OCI-LY7 (cell line): ENCODE measurements at places on chromosomes 4 and X.

GRCh38 chrX:51406688-51407519 lies 74.3 kb downstream of the NUDT10 start:
- DNase-seq = no peak

DNA sequence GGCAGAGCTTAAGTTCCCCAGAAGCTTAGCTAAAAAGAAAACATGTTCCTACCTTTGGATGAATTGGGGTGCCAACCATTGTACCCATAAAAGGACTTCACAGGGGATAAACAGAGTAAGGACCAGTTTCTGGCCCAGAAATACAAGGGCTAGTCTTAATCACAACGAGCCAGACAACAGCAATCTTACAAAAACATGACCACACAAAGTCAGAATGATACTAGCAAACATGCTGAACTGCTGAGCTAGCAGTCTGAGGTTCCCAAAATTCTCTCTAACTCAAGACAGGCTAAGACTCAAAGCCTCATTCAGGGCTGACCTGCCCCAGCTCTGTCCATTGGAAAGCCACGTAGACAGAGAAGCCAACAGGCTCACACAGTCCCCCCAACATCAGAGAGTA lies 40.3 kb downstream of the ATP11C start:
- no peak for DNase-seq

DNA sequence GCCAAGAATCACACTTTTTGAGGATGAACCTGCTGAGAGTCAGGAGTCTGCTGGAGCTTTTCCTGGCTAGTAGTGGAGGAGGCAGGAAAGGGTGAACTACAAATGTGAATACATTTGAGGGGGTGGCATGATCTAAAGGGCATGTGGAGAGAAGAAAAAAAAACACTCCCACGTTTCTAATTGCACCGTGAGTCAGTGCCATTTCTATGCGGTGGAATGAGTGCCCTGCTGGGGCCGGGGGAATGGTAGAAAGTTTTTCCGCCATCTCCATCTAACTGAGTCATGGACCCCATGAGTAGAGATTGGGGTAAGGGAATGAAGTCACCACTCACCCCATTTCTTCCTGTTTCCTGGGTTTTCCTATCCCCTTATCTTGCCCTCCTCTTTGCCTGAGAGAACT lies 19.8 kb downstream of the BEX3 start:
- no peak for DNase-seq

- DNase-seq = no peak
Measured at GRCh38 chr4:24973747-24974601, 56.8 kb downstream of the LGI2 start.

DNA sequence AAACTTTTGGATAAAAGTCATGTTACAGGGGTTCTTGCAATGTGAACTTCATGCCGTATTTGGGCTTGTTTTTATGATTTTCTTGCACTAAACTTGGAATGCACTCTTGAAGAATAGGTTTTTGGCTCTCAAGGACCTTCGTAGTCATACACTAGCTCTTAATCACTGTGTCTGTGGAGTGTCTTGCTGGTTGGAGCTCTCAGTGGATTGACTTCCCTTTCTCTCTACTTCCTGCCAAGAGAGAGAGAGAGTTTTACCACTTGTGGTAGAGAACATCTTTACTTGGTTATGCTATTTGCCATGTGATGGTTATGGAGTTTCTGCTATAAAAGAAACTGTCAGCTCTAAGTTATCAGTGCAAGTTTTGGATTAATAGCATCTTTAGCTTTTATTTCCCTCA lies 112.4 kb downstream of the BMPR1B start:
- no peak for DNase-seq

DNA sequence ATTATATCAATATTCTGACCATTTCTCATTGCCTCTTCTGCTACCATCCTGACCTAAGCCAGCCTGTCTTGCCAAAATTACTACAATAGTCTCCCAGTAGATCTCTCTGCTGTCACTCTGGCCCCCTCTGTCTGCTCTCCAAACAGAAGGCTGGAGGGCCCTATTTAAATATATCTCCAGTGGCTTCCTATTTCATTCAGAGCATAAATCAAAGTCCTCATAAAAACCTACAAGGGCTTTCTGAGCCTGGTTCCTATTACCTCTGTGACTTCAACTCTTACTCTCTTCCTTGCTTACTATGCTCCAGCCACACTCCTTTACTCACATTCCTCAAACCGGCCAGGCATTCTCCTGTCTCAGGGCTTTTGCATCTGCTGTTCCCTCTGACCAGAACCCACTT lies 19.0 kb downstream of the IGSF1 start:
- DNase-seq = no peak

DNA sequence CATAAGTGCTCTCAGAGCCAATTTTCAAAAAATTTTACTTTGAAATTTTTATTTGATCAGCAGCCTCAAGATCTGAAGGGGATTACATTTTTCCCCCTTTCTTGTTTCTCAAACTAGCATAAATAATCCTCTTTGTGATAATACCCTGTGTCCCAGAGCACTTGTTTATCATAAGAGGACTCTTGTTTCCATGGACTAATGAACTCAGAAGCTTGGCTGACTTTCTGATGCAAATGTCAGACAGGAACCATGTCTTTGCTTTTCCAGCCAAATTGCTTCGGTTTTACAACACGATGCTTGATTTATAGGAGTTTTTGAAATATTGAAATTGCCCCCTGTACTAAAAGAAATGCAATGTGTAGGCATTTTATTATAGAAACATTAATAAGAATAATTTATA lies 859.3 kb upstream of the LCORL start:
- no peak for DNase-seq
